ENCODE measurements at places on chromosomes 1 and 21.

DNA sequence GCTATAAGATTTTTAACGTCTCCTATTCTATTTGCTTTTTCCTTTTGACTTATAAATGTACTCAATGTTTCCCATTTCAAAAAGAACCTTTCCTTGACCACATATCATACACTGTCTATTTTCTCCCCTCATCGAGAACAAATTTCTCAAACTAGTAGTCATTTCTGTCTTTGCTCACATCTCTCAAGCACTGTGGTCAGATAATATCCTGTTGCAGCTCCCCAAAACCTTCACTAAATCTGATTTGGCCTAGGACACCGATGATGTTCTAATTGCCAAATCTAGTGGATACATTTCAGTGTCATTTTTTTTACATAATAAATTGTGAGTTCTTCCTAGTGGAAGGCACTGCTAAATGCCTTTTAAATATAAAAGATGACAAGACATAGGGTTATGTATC, 19.4 kb downstream of the CXADR start:
- no peak for DNase-seq

DNA sequence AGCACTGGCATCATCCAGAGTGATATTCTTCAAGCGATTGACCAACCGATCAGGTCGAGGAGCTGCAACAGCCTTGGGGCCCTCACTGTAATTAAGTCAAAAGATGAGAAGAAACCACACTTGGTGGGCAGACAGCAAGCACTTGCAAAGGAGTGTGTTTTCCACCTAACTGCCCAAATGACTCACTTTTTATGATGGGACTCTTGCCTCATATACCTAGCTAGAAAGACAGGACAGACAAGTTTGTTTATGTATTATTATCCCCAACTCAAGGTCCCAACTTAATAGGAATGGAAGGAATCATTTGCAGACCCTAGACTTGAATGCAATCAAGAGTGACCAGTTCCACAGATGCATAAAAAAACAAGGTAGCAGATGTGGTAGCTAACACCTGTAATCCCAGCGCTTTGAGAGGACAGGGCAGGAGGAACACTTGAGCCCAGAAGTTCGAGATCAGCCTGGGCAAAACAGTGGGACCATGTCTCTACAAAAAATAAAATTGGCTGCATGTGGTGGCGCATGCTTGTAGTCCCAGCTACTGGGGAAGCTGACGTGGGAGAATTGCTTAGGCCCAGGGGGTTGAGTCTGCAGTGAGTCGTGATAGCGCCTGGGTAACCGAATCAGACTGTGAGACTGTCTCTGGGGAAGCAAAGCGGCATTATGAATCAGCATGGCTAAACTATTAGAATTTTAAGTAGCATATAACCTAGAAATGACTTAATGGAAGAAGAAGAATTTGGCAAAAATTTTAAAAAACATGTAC, 2.3 kb upstream of the NRAS start:
- peak; percentile 69 for DNase-seq

DNA sequence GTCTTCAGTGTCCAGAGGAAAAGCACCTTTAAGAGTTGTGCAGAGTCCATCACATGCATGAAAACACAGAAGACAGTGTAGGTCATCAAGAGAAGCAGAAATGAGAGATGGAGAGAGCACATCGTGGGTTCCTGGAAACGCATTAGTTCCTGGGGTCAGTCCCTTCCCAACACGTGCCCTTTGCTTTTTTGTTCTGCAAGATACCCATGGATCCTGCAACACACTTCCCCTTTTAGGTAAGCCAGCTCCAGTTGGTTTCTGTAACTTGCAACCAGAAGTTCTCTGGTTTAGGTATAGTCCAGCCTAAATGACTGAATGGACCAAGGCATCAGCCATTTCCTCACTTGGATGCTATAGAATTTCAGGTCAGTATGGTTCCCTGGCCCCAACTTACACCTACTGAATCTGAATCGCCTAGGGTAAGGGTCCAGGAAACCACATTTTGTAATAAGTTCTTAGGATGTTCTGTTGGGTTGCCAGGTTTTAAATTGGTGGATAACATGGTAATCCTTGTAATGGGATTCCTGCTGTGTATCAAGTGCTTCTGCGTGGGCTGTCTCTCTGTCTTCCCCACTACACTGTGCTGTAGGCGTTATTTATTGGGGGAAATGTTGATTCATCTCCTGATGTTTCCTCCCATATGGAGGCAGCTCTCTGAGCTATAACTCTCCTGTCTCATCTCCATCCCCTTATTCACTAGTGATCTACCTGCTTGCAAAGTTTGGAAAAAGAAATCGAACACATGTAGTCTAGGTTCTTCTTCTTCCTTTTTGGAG, 230.6 kb downstream of the TNR start:
- DNase-seq = no peak

GRCh38 chr1:77039739-77040138, 172.5 kb downstream of the ST6GALNAC5 start:
- peak; percentile 98 for DNase-seq

Measured in M059J (cell line).